ENCODE measurements at places on chromosomes 3 and 15. TPM values are rescaled to one million over a fixed set of nuclear protein-coding genes. Genes with fewer than 3 reads are reported as not detected.

- DNase-seq: no peak
Observed at GRCh38 chr3:112002096-112002971, 3.6 kb downstream of the TAGLN3 start.

The GP5 gene
- polyA plus RNA-seq: 0.06 TPM

DNA sequence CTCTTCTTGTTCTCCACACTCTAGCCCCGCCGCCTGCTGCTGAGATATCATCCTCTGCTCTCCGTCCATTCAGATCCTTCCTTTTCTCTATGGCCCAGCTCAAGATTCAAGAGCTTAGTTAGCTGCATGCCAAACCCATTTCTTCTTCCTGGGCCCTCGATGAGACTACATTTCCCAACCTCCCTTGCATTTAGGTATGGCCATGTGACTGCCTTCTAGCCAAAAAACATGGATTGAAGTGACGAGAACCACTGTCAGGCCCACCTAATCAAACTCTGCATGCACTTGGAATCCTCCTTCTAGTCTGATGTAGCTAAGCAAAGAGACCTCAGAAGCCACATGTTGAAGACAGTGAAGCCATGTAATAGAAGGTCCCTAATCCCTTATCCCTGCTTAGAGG lies 308.2 kb downstream of the VPS13C start:
- no peak for DNase-seq

The AGBL1 gene
- polyA plus RNA-seq: 0.08 TPM

DNA sequence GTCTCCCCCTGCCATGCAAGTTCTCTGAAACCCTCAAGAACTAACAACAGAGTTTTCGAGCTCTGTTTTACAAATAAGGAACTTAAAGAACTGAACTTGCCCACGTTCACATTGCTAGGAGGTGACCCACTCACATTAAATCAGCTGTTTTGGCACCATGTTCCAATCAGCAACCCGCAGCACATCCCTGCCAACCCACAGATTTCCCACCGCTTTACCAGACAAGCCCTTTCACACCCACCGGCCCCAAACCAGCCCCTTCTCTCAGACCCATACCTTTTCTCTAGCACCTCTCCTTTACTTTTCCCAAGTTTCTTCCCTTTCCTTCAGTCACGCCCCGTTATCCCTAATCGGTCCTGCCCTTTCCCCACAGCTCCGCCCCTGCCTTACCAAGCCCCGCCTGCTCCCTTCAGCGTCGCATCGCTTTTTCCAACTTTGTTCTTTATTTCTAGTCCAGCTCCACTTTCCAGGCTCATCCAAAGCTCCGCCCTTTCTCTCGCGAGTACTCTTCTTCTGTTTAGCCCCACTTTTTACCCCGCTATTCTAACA lies 804 bp upstream of the BRPF1 start:
- DNase-seq: no peak

The SERINC4 gene
- polyA plus RNA-seq: 0.46 TPM

DNA sequence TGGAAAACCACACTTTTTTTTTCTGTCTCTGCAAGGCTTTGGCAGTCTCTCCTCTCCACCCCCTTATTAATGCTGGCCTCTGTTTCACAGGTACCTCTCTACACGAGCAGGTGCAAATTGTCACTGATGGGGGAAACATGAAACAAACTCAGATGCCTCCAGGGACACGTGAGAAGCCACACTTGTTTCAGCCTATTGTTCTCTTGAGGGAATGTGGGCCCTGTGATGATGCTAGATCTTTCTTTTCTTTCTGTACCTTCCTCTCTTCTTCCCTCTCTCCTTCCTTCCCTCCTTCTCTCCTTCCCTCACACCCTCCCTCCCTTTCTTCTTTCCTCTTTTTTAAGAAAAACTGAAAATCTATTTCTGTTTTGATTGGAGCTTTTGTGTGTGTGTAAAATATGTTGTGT lies 5.7 kb upstream of the BLM start:
- no peak for DNase-seq

The PRRT3 gene
- polyA plus RNA-seq: 1.1 TPM

- DNase-seq: no peak
Observed at GRCh38 chr3:18886331-18886730, 262.0 kb upstream of the KCNH8 start.

DNA sequence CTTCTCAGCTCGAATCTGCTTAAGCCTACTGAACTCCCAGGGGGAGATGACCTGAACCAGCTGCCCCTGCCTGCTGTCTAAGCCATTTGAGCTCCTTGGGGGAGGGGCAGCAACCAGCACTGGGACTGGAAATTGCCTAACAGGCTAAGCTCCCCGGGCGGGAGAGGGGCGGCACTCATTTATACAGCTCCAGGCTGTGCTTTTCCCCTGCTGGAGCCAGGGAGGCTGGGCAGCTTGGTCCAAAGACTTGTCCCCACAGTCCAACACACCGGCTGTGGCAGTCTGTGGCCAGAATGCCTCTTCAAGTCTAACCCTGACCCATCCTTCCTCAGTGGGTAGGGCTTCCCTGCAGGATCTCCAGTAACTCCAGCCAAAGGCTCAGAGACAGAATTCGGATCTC lies 1241.5 kb downstream of the ROBO2 start:
- DNase-seq: no peak

The SOX14 gene
- not detected for polyA plus RNA-seq

The MCF2L2 gene
- polyA plus RNA-seq: 0.59 TPM

The SAMD7 gene
- not detected for polyA plus RNA-seq

All from lung (tissue), 17 donors.